NCI-H524 (cell line): ENCODE measurements at places on chromosomes 11 and 22.

DNA sequence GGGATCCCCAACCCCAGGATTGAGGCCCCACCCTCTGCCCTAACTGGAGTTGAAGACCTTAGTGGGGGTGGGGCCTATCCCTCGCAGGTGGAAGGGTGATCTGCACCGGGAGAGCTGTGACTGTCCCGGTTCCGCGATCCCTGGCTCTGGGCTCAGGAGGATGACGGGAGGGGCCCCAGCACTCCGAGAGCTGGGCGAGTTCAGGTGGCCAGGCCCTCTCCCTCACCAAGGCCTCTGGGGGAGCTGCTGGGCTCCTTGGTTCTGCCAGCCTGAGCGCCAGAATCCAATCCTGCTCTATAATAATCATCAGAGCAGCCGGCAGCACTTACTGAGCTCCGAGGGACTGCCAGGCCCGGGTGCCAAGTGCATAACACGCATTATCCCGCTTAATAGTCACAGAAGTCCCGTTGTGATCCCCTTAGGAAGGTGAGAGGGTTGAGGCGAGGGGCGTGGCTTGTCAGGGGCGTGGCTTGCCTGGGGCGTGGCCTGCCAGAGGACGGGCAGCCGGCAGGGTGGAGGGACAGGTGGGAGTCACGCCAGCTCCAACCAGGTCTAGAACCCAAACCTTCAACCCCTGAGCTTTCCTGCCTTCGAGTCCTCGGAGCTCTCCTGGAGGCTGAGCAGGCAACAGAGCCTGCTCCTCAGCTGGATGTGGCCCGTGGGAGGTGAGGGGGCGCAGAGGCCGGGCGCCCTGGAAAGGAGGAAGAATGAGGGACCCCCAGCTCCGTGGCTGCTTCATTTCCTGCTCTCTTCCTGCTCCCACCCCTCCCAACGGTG is 7.3 kb upstream of the SYT7 start:
- peak; percentile 50 for DNase-seq

DNA sequence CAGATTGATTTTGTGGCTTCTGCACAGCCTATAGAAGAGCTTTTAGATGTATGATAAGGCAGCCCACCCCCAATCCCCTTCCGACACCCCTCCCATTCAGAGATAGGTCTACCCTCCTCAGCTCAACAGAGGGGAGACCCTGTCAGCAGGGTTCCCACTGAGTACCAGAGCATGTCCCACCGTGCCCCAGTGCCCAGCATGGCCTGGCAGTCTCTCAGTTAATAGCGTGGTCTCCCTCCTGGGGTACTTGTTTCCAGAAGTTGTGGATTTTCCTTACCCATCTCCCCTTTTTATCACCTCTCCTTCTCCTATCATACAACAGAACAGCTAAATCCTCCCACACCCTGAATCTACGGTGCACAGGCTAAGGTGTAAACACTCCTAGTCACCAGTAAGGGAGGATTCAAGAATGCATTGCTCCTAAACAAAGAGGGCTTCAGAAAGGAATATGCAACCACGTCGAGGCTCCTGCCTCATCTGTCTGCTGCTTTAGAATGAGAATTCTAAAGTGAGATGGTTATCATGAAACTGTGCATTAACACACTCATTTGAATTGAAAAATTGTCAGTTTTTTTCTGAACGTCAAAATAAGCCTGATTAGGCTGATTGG is 6.7 kb downstream of the PLAAT2 start:
- DNase-seq: no peak

DNA sequence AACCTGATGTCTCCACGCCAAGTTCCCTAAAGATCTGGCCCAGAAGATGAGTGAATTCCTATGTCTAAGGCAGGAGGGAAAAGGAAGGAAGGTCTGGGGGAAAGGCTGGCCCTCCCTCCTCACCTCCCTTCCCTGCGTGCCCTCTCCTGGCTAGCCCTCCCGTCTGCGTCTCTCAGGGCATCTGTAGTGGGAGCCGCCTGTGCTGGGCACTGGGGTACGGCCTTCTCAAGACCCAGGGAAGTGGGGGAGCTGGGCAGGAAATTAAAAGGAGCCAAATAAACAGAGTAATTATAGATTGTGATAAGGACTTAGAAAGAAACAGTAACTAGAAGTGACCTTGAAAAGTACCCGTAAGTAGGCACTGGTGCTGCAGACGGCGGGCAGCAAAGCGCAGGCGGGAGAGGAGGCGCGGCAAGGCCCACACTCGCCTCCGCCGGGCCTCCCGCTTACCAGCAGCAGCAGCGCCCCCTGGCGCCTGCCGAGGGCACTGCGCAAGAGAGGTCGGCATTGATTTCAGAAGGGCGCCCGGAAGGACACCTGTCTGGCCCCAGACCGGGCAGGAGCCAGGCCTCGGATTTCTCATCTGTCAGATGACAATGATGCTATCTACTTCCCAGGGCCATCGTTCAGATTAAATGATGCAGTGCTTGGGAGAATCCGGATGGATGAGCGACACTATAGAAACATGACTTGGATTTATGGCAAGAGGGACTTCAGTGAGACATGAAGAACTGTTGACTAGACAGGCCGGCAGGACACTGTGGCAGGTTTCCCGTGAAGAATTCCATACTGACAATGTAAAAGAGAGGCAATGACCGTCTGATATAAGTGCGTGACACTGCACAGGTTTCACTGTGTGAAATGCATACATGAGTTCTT is 7.3 kb downstream of the KCNJ1 start:
- no peak for DNase-seq

DNA sequence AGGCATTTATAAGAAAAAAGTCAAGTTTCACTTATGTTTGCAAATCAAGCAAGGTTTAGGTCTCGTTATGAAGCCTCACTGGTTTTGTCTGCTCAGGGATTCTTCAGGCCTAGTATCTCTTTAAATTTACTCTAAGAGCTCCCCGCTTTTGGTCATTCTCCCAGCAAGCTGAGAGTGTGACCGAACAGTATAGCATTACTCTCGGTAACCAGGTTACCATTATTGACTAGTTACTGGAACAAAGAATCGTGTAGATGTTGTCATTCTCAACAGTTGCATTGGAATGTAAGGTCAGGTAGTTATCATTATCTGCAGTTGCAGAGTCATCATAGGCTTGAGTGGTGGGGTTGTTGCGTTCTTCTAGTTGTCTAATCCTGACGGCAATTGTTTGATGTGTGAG is 9.8 kb upstream of the USP2 start:
- DNase-seq: no peak

GRCh38 chr11:7775689-7776088 is 21.1 kb downstream of the OR5P2 start:
- no peak for DNase-seq

GRCh38 chr11:25702417-25702816 is 629.5 kb upstream of the ANO3 start:
- no peak for DNase-seq
